ENCODE measurements at places on chromosomes 11 and 22. TPM values are rescaled to one million over a fixed set of nuclear protein-coding genes. Genes with fewer than 3 reads are reported as not detected.

The RFPL2 gene
- total RNA-seq = 1.8 TPM

The CALCA gene
- total RNA-seq = not detected

The CDC42EP1 gene
- total RNA-seq = 0.84 TPM

The OR5P2 gene
- total RNA-seq = not detected

The SCGB1C1 gene
- total RNA-seq = not detected

The TSPAN18 gene
- 33.0 TPM for total RNA-seq

The OR6A2 gene
- total RNA-seq = 0.50 TPM

The VSIG10L2 gene
- not detected for total RNA-seq

The CWC15 gene
- 103 TPM for total RNA-seq

The KCNQ1OT1 gene
- total RNA-seq = 2.3 TPM

The TTC9C gene
- 78.4 TPM for total RNA-seq

The OR5B21 gene
- total RNA-seq = not detected

The FSHB gene
- total RNA-seq = not detected

The FGF19 gene
- total RNA-seq = 0.09 TPM

The ASCL2 gene
- 2.2 TPM for total RNA-seq

The LARGE2 gene
- total RNA-seq = 13.4 TPM

The ACR gene
- not detected for total RNA-seq

The CEP57 gene
- total RNA-seq = 185 TPM

The STK33 gene
- total RNA-seq = 56.5 TPM

Measured in neural progenitor cell (in vitro differentiated cells).